ENCODE measurements at places on chromosomes 3 and 15.

GRCh38 chr15:42136513-42136912 is 19.9 kb downstream of the PLA2G4F start:
- DNase-seq: no peak

DNA sequence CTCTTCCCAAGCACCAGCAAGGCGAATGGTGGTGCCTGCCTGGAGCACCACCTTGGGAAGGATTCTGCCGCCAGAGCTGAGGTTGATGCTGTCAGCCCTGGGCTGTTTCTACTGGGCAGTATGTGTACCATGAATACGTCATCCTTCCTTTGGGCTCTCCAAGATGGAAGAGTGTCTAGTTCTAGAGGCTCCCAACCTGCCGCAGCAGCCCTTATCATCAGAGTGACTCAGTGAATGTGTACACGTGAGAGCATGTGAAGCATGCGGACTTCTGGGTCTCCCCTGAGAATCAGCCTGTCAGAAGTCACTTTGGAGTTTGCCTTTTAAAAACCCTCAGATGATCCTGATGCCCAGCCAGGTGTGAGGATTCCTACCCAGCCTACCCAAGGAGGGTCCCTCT is 20.9 kb downstream of the PLA2G4D start:
- DNase-seq: no peak

GRCh38 chr3:183579967-183580900 is 24.7 kb upstream of the KLHL6 start:
- DNase-seq: no peak

DNA sequence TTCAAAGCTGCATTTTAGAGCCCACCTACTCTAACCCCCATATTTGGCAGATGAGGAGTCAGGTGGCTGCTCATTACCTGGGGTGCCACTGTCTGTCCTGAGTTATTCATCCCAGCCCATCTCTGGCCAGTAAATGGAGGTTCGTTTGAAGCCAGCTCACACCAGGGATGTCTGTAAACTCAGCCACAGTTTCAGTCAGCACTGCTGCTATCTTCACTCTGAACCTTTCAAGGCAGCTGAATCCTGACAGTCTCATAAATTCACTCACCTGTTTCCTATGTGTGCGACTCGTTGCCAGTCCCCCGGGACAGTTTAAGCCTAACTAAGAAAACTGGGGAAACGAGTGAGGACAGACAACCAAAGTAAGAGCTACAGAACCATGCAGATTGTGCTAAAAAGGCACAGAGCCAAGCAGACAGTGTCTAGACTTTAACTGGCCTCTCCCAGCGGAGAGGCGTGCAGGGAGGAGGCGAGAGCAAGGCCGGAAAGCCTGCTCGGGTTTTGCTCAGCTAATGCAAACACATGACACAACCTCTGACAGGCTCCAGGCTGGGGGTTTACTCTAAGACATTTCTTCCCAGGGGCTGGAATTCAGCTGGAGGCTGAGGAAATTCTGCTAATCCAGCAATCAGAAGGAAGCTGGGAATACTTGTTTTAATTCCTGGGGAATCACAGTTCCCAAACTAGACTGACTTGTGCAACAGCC is 12.0 kb downstream of the FSTL1 start:
- no peak for DNase-seq

DNA sequence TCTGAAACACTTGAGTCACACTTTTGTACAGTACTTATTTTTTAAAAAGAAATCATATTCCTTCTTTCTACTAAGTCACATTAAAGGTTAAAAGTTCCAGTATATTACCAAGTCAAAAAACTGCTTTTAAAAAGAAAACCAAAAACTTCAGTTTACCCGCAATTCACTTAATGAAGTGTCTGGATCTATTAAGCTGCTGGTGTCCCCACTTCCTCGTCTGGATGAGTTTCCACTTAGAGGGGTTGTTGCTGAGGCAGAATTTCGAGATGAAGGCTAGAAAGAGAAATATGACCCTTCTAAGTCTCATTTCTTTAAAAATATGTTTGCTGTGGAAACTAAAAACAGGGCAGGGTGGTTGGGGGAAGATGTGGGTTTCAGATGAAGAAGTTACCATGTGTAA is 79.7 kb downstream of the LRRFIP2 start:
- DNase-seq: no peak

DNA sequence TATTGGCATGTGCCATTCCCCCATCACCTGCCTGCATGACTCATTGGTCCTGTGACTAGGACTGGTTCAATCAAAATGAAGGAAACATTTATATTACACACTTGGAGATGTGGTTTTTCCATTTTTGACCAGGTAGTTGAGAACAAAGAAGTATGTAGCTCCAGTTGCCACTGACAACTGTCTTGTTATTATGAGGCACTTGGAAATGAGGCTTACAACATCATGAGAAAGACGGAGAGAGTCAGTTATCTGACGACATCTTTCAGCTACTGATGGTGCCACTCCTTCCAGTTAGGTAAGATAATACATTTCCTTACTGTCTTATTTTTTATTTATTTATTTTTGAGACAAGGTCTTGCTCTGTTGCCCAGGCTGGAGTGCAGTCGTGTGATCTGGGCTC is 21.8 kb upstream of the PROK2 start:
- DNase-seq: no peak

DNA sequence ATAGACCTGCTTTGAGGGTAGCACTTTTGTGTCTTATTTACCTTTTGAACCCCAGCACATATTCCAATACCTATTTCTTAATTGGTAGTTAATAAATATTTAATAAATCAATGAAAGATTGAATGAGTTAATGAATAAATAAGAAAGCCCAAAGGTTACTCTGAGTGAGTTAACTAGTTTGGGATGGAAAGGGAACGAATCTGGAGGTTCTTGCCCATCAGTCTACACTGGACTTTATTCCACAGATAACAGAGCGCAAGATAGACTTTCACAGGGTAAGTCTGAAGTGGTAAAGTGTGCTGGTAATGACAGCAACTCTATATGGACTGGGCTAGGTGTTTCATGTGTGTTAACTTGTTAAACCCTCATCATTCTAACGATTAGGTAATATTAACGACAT is 33.1 kb upstream of the MED12L start:
- no peak for DNase-seq

Measured in suppressor macrophage treated with lipopolysaccharide for 4 hours (primary cell).